ENCODE measurements at places on chromosomes 1 and 21.

- DNase-seq = no peak
These were observed 476.0 kb upstream of the CAMK1G start for GRCh38 chr1:209107535-209107934.

GRCh38 chr1:184426278-184426674, 39.4 kb downstream of the C1orf21 start:
- DNase-seq = no peak

GRCh38 chr1:202411422-202411821, 62.9 kb downstream of the PPP1R12B start:
- DNase-seq = no peak

DNA sequence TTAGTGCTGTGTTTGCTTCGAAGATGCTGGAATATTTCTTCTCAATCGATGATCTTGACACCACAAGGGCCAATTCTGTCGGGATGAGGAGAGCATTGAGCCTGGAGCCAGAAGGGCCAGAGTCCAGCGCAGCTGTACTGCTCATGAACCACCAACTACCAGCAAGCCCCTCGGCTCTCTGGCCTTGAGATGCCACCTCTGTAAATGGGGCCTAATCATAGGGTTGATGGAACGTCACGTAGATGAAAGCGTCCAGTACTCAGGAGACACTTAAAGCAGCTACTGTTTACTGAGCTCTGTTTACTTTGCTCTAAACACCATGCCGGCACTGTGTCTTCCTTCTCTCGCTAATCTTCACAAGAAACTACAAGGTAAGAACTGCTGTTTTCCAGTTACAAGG, 26.3 kb downstream of the CCDC185 start:
- no peak for DNase-seq

- DNase-seq = peak; percentile 41
These were observed at the start of gene CATSPERE for GRCh38 chr1:244461245-244462071. TSS of gene CATSPERE (plus strand) at chr1:244461273. CDS start at chr1:244461430, 157 bp downstream.

GRCh38 chr1:107555578-107555977, 409.4 kb downstream of the VAV3 start:
- no peak for DNase-seq

DNA sequence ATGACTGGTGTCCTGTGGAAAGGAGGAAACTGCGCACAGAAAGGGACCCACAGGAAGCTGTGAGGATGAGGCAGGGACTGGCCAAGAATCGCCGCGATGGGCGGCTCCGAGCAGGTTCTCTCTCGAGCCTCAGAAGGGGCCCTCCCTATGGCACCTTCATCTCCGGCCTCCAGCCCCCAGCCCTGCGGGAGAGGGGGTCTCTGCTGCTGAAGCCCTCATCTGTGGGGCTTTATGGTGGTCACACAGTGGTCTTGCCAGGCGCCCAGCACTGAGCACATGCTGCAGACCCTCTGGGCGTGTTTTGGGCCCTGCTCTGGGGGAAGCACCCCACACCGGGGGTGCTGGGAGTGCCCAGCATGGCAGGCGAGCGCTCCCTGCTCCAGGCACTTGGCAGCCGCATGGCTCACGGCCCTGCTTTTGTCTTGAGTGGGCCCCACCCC, 86.6 kb upstream of the ACTRT2 start:
- DNase-seq = no peak

- DNase-seq = no peak
These were observed 25.3 kb downstream of the YARS1 start for GRCh38 chr1:32791881-32792280.

DNA sequence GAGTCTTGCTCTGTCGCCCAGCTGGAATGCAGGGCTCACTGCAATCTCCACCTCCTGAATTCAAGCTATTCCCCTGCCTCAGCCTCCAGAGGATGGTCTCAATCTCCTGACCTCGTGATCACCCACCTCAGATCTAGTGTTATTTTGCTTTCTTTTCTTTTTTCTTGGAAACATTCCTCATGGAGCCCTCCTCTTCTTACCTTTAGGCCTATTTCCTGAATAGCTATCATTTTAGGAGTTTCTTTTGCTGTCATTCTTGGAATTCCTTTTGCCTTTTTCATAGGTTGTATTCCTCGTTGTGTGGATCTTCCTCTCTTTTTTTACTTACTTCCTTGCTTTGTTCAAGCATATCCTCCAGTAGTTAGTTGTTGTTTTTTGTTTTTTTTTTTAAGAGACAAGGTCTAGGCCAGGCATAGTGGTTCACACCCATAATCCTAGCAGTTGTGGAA, 173.8 kb downstream of the RASAL2 start:
- no peak for DNase-seq

DNA sequence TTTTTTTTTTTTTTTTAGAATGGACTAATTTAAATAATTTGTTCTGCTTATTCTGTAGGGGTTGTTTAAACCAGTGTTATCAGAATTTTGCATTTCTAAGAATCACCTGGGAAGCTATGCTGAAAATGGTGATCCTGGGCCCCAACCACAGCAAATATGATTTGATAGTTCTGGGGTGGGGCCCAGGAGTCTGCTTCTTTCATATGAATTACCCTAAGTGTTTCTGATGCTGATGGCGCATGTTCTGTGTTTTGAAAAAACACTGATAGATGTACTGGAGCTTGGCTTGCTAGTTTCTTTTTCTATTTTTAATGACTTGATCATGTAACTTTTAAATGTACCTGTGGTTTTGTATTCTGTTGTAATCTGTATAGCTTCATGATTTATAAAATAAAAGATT, 89.3 kb downstream of the CDC14A start:
- DNase-seq = no peak

DNA sequence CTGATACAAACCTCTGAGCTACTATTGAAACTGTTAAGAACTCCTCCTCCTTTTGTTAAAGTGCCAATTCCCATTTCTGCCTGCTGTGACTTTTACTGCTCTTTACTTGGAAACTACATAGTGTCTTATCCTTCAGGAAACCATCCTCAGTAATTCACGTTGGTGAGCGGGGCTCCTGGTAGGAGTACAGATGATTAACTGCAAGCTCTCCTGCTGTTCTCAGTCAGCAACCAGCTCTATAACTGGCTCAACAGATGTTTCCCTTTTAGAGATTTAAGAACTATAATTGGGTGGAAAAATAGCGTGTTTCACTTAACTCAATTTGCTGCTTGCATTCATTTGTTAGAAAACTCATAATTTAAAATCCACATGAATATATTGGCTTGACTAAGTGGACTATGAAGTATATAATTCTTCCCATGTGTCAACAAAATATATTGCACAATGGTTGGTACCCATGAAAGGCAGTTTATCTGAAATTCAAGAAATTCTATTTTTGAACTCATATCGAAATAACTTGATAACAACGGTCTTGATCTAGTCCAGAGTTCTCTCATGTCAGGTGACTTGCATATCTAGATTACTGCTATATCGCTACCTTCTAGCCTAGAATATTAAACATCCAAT, 574.0 kb downstream of the KCNT2 start:
- DNase-seq = no peak

- no peak for DNase-seq
These were observed at the start of gene GOLT1A for GRCh38 chr1:204213668-204214662. TSS of gene GOLT1A (minus strand) at chr1:204213988. CDS start at chr1:204213906, 82 bp downstream.

DNA sequence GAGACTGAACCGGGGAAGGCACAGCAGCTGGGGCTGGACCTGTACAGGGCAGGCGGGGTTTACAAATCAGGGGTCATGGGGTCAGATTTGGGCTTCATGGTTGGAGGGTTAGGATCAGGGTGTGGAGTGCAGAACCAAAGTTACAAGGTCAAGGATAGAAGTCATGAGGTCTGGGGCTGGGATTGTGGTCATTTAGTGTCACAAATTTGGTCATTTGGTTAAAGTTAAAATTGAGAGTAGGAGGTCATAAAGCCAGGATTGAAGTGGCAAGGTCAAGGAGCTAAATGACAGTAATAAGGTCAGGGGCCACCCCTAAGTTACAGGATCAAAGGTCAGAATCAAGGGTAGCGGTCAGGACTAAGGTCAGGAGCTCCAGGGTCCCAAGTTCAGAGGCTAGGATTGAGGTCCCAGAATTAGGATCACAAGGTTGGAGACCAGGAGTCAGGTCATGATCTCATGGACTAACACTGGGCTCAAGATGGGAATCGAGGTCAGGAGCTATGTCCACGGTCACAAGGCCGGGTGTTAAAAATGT, 20.4 kb downstream of the SERINC2 start:
- no peak for DNase-seq

GRCh38 chr1:161954050-161954449, 69.6 kb downstream of the OLFML2B start:
- DNase-seq = no peak

GRCh38 chr1:48645883-48646282, 130.8 kb downstream of the BEND5 start:
- DNase-seq = no peak

- DNase-seq = no peak
These were observed 119.7 kb upstream of the RGS18 start for GRCh38 chr1:192038567-192038966.

GRCh38 chr1:53148123-53148522, 5.7 kb upstream of the SLC1A7 start:
- DNase-seq = no peak

GRCh38 chr1:152878042-152878441, at the start of gene SMCP:
TSS of gene SMCP (plus strand) at chr1:152878322. CDS start at chr1:152884423, 6,101 bp downstream.
- DNase-seq = no peak

GRCh38 chr1:100404821-100405220, 52.5 kb downstream of the CDC14A start:
- no peak for DNase-seq

DNA sequence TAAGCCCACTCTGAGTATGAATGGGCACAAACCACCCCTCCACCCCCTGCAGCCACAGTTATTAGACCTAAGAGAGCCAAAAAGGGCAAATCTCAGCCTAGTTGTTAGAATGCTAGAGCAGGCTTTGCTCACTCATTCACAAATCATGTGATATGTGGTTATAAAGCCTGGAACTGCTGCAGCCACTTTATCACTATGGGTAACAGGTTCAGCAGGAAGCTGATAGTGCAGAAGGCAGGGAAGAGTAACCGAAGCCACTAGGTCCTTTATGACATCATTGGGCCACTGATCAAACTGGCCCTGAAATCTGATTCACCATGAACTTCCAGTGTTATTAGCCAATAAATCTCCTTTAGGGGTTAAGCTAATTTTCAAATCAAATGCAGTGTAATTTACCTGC, 134.7 kb downstream of the GRIK1 start:
- DNase-seq = no peak

GRCh38 chr1:36464605-36465393, 615 bp upstream of the MRPS15 start:
- no peak for DNase-seq

GRCh38 chr1:30748098-30748698, 9.4 kb downstream of the LAPTM5 start:
- DNase-seq = no peak

DNA sequence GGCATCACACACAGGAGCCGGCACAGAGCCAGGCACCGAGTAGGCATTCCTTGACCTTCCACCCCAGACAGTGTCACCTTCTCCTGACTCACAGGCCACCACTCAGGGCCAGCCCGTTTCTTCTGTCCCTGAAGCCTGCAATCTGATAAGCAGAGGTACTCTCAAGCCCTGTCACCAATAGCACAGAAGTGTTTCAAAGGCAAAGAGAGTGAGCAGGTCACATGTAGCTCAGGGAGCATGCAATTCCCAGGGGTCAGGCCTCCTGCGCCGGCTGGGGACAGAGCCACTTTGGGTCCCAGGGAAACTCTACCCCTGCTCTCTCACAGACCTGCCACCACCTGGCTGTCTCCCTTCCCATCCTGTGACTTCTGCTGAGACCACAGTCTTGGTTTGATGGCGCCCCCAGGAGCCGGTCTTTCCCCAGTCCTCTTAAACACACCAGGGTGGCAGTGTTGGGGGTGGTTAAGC, 13.2 kb downstream of the CAPN9 start:
- DNase-seq = no peak

Data from stimulated activated CD4-positive, alpha-beta T cell treated with anti-CD3 and anti-CD28 coated beads, Interleukin-1b, Interleukin-23, amount 100 ng/mL, for 1 hour (primary cell).